ENCODE measurements at places on chromosomes 4 and X.

- no peak for DNase-seq
These were observed 279.1 kb downstream of the ASMT start for GRCh38 chrX:1894026-1894294.

DNA sequence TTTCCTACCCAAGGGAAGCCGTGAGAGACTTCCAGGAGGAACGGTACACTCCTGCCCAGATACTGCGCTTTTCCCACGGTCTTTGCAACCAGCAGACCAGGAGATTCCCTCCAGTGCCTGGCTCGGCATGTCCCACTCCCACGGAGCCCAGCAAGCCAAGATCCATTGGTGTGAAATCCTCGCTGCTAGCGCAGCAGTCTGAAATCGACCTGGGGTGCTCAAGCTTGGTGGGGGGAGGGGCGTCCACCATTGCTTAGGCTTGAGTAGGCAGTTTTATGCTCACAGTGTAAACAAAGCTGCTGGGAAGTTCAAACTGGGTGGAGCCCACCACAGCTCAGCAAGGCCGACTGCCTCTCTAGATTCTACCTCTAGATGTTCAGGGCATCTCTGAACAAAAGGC lies 284.8 kb upstream of the FGF13 start:
- no peak for DNase-seq

- no peak for DNase-seq
These were observed 33.6 kb upstream of the TBC1D9 start for GRCh38 chr4:140789759-140790158.

GRCh38 chrX:79266702-79267101 lies 100.4 kb downstream of the ITM2A start:
- DNase-seq, result no peak

GRCh38 chr4:140243278-140243753 lies 89.3 kb upstream of the MAML3 start:
- DNase-seq, result no peak

DNA sequence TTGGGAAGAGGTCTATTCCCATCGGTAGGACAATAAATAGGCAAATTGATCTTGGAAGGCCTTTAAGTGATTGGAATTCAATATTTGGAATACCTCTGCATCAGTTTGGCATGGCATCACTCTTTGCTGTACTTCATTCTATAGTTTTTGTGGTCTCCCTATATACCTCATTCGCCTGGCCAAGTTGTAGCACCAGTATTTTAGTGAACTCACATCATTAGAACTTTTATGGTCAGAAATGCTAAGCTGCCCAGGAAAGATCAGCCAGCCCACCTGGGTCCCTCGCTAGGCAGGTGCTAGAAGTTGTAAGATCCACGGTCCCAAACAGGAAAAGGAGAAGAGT lies 40.3 kb downstream of the ZCCHC13 start:
- DNase-seq, result no peak

GRCh38 chrX:105302246-105302645 lies 81.8 kb upstream of the TEX13A start:
- DNase-seq, result no peak

- DNase-seq, result no peak
These were observed 917 bp downstream of the PCDH18 start for GRCh38 chr4:137531168-137531985.

- no peak for DNase-seq
These were observed 134.5 kb upstream of the RASGEF1B start for GRCh38 chr4:81606166-81606565.

DNA sequence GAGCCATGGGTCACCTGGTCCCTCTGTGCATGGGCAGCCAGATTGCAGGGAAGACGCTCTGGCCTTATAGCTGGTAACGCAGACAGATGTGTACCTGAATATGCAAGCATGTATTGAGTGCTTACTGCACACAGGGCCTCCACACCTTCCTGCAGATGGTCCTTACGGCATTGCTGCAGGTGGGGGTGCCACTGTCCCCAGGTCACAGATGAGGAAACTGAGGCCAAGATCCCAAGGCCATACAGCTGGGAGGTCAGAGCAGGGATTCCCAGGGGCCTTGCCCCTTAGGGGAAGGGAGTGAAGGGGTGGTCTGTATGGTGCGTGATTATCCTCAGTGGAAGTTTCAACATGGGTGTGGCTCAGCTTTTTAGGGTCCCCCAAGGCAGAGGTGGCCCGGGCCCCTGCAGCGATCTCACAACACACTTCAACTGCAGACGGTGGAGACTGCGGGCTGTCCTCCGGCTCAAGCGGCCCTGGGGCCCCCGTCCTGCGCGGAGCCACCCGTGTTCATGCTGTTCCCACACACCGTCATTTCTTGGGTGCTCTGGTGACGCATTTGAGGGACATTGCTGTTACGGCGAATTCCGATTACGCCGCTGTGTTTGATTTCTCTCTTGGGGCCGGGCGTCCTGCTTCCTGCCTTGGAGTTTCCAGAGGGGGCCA lies 8.1 kb downstream of the DOK7 start:
- DNase-seq, result no peak

GRCh38 chr4:1565598-1566295 lies 118.4 kb downstream of the FAM53A start:
- no peak for DNase-seq

GRCh38 chr4:41714364-41715000 lies 34.0 kb downstream of the PHOX2B start:
- DNase-seq, result no peak

- DNase-seq, result no peak
These were observed 173.6 kb downstream of the CBR4 start for GRCh38 chr4:168836490-168836889.

Data from activated T-helper 1 cell treated with anti-CD3 and anti-CD28 coated beads, Interleukin-12 subunit alpha, Interleukin-12 subunit beta, Interleukin-2, Interleukin-4 antibody, amounts not matched to agents 30 ng/mL and 10 ng/mL and 1 ng/mL, durations not matched to agents 14 hours and 24 hours and 36 hours (primary cell).